ENCODE measurements at places on chromosomes 5 and 9. TPM values are rescaled to one million over a fixed set of nuclear protein-coding genes. Genes with fewer than 3 reads are reported as not detected.

Gene PDE8B
- total RNA-seq, result 0.15 TPM

Gene MAN2A1
- 15.6 TPM for total RNA-seq

Gene DMRT3
- not detected for total RNA-seq

Gene ST8SIA4
- total RNA-seq, result 0.34 TPM

Gene GPR150
- total RNA-seq, result 0.59 TPM

Gene RIOK2
- 16.3 TPM for total RNA-seq

Gene PCDHAC2
- total RNA-seq, result not detected

Gene ARHGEF39
- total RNA-seq, result 15.0 TPM

Gene SLC27A6
- total RNA-seq, result 0.17 TPM

Gene SERF1A
- 1.5 TPM for total RNA-seq

Gene ROPN1L
- 0.45 TPM for total RNA-seq

Gene SPATA31D4
- total RNA-seq, result not detected

Gene HMMR
- total RNA-seq, result 40.6 TPM

Gene LEAP2
- total RNA-seq, result 0.34 TPM

Gene PCDHGC5
- 0.30 TPM for total RNA-seq

Gene GRIA1
- 1.5 TPM for total RNA-seq

Gene HAPLN1
- total RNA-seq, result 2.7 TPM

Gene GTF2H2
- total RNA-seq, result 11.7 TPM

Gene GPR151
- not detected for total RNA-seq

Gene TMC1
- total RNA-seq, result not detected

Gene PLEKHG4B
- total RNA-seq, result 2.2 TPM

Gene BAG1
- 51.4 TPM for total RNA-seq

Gene CAVIN4
- total RNA-seq, result 0.17 TPM

Gene LRRC19
- total RNA-seq, result not detected

Gene DTWD2
- total RNA-seq, result 2.0 TPM

Gene F12
- 0.74 TPM for total RNA-seq

Gene DNAJC18
- total RNA-seq, result 6.5 TPM

Gene CDX1
- total RNA-seq, result not detected

Gene ENG
- total RNA-seq, result 48.9 TPM

Gene SLC6A19
- not detected for total RNA-seq

Gene FAT2
- total RNA-seq, result not detected

Gene CTSV
- 0.89 TPM for total RNA-seq

Gene SGCD
- total RNA-seq, result 1.3 TPM

Gene SLC30A5
- total RNA-seq, result 35.7 TPM

Gene SLC25A48
- not detected for total RNA-seq

Gene ERCC8
- total RNA-seq, result 14.3 TPM

Gene CA9
- total RNA-seq, result 0.74 TPM

Gene CD14
- total RNA-seq, result 0.17 TPM

Gene NIM1K
- 0.74 TPM for total RNA-seq

Gene PTAR1
- 20.8 TPM for total RNA-seq

Gene RAI14
- total RNA-seq, result 62.4 TPM

Gene DMRTA1
- total RNA-seq, result 0.17 TPM

Gene C1QTNF3
- total RNA-seq, result 0.34 TPM

Gene STING1
- 51.0 TPM for total RNA-seq

Gene MCTP1
- 5.9 TPM for total RNA-seq

Gene DPH7
- total RNA-seq, result 27.7 TPM

Gene OTP
- not detected for total RNA-seq

Gene SLC6A3
- total RNA-seq, result not detected

Gene CDKN2B
- 10.4 TPM for total RNA-seq

Gene HAVCR2
- total RNA-seq, result 0.17 TPM

Gene SPOCK1
- 1.2 TPM for total RNA-seq

Gene FCN1
- not detected for total RNA-seq

Gene ATOSB
- 11.3 TPM for total RNA-seq

Gene BTF3
- total RNA-seq, result 641 TPM

Gene RNF180
- 1.2 TPM for total RNA-seq

Gene TEX53
- total RNA-seq, result not detected

Gene NUTM2G
- total RNA-seq, result not detected

Gene ABCA1
- 1.8 TPM for total RNA-seq

Gene UCK1
- 25.0 TPM for total RNA-seq

All from bronchus fibroblast of lung (primary cell).